Activated naive CD4-positive, alpha-beta T cell treated with anti-CD3 and anti-CD28 coated beads, Interleukin-2, amount 50 U/mL, for 16 hours (primary cell): ENCODE measurements at places on chromosomes 7 and 10.

DNA sequence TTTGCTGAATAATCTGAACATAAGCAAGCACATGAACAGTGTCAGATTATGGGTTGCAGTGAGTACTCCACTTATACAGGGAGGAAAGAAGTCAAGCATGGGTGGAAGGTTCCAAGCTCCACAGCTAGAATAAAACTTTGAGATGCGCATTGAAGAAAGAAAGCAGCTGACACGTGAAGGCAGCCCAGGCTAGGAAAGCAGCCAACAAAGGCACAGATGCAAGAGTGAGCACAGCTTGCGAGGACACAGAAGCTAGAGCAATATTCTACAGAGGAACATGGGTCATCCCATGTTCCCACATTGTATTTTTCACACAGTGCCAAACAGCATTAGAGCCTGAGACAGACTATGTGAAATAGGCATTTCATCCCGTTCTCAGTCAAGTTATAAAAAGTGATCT lies 194.6 kb upstream of the TBX20 start:
- no peak for DNase-seq

DNA sequence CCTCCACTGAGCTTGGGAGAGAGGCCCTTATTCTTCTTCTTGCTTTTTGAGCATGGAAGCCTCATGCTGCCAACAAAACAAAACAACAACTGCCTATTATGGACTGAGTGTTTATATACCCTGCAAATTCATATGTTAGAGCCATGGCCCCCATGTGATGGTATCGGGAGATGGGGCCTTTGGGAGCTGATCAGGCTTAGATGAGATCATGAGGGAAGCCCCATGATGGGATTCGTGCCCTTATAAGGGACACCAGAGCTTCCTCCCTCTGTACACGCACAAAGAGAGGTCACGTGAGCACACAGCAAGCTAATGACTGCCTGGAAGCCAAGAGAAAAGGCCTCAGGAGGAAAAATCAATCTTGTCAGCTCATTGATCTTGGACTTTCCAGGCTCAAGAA lies 235.0 kb downstream of the FANK1 start:
- no peak for DNase-seq

- no peak for DNase-seq
Observed at GRCh38 chr7:69780379-69780778, 182.1 kb downstream of the AUTS2 start.

- no peak for DNase-seq
Observed at GRCh38 chr10:50796693-50797092, 57.0 kb downstream of the ASAH2B start.

- no peak for DNase-seq
Observed at GRCh38 chr7:17939211-17939605, 1.1 kb downstream of the SNX13 start.

DNA sequence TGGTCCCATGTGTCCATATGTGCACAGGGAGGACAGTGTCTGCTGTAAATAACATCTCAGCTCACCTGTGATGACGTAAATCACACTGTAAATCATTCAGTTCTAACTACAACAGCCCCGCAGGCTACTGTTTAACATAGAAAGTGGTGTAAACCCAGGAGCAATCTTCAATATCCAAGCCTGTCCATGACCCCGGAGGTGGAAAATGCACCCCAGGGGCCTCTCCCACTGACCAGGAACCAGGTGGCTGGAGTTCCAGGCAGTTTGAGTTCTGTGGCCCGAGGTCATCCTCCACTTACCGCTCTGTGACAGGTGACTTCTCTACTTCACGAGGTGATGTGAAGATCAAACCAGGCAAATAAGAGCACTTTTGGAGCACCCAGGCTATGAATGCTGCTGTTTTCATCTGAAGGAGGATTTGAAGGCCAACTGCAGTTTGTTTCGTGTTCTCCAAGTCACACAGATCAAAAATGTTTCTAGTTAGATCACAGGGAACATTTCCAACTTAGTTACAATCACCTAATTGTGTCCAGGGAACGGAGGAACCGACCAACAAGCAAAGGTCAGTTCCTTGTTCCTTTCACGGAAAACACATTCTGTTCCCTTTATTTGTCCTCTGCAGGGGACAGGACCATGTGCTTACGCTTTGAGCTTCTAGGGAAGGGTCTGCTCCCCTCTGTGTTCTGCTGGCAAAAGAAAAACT lies 131.8 kb downstream of the WDR37 start:
- no peak for DNase-seq

DNA sequence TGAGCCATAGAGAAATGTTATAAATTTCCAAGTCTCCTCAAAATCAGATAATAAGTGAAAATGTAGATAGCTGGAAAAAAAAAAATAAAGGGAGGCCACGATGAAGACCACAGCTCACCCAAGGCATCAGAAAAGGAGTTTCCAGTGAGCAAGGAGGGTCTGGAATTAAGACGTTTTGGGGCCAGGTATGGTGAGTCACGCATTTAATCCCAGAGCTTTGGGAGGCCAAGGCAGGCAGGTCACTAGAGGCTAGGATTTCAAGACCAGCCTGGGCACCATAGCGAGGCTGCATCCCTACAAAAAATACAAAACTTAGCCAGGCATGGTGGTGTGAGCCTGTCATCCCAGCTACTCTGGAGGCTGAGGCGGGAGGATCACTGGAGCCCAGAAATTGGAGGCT lies 65.5 kb downstream of the ASB13 start:
- DNase-seq, result no peak

- DNase-seq, result no peak
Observed at GRCh38 chr10:1049425-1049958, 573 bp upstream of the IDI1 start.

DNA sequence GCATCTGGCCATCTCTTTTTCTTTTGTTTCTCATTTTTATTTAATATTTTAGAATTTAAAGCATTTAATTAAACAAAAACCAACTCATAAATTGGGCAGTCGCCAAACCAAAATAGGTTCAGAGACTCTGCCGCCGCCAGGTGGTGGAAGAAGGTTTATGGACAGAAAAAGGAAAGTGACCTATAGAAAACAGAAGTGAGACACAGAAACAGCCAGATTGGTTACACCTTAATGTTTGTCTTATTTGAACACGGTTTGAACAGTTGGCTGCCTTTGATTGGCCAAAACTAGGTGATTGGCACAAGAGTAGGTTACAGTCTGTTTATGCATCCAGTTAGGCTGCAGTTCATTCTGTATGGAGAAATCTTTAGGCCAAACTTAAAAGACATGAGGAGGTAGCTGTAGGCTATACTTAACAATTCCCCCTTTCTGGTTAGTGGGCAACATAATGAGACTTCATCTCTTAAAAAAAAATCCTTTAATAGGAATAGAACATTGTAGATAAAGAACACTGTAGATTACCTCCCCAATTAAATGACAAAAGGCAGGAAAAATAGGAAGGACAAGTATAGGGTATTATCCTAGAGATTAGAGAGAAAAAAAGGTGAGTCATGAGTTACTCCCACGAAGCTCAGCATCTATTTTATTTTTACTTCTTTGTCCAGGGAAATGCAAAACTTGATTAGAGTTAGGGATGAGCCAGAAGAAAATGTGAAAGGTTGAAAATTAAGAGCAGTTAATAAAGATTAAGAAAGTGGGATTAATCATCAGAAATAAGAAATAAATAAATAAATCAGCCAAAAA lies 23.9 kb upstream of the CYCS start:
- DNase-seq, result no peak

GRCh38 chr10:115854740-115855435 lies 418.1 kb downstream of the GFRA1 start:
- no peak for DNase-seq

DNA sequence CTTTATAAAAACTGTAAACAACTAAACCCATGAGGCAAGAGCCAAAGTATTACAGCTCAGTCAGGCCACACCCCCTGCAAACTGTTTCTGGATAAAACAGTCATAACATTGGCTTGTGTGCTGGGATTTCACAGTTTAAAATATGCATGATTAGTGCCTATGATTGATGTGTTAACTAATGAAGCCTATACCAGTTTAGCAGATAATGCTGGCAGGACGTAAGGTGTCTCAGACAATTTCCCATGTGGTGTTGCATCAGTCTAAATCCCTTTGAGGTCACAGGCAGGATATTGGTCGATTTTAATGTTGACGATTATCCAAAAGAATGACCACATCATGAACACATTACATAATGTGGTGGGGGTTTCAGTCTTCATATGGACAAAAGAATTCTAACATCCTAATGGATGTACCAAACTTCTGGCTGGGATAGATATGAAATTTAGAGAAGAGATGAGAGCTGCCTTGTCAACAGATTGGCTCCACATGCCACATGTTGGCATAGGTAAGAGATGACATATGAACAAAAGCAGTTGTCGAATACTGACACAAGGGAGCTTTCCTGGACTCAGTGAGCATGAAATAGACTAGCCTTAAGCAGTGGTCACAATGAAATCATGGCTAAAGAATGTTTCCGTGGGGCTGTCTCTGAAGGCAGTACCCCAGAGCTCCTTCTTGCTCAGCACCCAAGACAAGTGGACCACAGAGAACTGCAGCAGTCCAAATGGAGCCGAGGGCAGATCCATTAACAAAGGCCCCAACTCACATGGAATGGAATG lies 445.6 kb downstream of the GFRA1 start:
- no peak for DNase-seq

- DNase-seq, result no peak
Observed at GRCh38 chr7:111730476-111731300, 168.4 kb upstream of the IMMP2L start.

DNA sequence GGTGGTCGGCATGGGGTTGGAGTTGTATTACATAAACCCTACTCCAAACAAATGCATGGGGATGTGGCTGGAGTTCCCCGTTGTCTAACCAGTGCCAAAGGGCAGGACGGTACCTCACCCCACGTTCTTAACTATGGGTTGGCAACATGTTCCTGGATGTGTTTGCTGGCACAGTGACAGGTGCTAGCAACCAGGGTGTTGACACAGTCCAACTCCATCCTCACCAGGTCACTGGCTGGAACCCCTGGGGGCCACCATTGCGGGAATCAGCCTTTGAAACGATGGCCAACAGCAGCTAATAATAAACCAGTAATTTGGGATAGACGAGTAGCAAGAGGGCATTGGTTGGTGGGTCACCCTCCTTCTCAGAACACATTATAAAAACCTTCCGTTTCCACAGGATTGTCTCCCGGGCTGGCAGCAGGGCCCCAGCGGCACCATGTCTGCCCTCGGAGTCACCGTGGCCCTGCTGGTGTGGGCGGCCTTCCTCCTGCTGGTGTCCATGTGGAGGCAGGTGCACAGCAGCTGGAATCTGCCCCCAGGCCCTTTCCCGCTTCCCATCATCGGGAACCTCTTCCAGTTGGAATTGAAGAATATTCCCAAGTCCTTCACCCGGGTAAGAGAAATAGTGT lies at the start of gene CYP2E1:
Gene CYP2E1, plus strand, starts transcription at position 407 of the 632 bp plus-strand sequence. Its CDS starts 33 bp downstream, at position 440.
- no peak for DNase-seq

- no peak for DNase-seq
Observed at GRCh38 chr7:50533866-50534265, 31.3 kb downstream of the DDC start.

DNA sequence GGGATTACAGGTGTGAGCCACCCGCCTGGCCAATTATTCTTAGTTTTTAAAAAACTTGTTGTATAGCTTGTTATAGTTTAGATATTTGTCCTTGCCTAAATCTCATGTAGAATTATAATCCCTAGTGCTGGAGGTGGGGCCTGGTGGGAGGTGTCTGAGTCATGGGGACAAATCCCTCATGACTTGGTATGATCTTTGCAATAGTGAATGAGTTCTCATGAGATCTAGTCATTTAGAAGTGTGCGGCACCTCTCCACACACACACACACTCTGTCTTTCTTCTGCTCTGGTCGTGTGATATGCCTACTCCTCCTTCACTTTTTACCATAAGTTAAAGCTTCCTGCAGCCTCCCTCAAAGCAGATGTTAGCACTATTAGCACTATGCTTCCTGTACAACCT lies 37.2 kb downstream of the FAM149B1 start:
- DNase-seq, result no peak

DNA sequence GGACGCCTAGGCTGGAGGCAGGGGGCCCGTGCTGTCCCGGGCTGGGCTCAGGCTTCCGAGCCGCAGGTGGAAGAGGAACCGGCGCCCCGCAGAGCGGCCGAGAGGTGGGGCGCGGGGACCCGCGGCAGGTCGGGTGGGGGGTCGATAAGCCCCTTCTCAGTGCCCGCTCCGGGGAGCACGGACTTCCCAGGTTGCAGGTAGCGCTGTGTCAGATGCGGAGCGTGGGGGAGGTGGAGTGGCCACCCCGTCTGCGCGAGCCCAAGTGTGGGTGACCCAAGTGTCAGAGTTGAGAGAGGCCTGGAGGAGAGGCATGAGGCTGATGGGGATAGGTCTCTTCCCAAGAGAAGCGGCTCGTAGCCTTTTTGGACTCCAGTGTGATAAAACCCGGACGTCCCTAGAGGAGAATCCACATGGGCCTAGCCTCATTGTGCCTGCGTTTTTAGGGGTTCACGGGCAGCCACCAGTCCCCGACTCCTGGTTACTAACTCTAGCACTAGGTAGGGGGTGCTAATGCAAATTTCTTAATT lies 580 bp downstream of the EEPD1 start:
- no peak for DNase-seq

DNA sequence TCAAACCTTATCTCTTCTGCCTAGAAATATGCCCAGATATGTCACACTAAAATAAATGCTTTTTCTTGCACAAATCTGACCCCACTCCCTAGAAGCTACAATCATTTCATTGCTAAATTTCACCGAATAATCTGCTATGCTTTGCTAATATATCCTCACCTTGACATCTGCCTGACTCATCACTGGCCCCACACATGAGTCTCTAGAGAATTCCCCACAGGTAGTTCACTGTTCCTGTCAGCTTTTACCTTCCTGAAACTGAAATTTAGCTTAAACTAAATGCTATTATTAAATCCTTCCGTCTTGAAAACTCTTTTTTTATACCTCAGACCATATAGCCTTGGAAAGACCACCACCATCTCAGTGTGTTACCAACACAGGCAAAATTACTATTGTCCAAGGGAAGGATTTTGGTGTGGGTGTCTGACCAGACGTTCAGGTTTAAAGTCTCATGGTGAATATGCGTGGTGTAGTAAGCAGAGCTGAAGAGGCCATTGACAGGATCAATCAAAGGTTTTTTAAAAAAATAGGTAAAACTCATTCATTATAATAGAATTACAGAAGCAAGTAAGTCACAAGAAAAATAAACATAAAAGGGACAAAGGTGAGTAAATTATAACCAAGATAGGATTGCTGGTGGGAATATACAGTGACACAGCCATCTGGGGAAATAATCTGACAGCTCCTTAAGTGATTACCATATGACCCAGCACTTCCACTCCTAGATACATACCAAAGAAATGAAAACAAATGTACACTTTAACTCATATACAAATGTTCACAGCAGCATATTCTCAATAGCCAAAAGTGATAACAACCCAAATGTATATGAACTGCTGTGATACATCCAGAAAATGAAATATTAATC lies 173.5 kb downstream of the KMT2E start:
- no peak for DNase-seq

DNA sequence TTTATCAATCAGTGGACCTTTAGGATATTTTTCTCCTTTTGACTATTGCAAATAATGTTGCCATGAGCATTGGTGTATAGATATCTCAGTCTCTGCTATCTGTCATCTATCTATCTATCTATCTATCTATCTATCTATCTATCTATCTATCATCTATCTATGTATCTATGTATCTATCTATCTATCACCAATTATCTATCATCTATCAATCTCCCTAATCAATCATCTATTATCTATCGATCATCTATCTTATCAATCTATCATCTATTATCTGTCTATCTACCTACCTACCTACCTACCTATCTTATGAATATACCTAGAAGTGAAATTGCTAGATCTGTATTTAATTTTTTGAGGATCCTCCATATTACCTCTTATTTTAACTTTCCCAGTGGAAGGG lies 69.6 kb downstream of the EMX2 start:
- no peak for DNase-seq

- DNase-seq, result no peak
Observed at GRCh38 chr7:154178895-154179294, 126.7 kb downstream of the DPP6 start.
